ENCODE measurements at places on chromosomes 13 and 19.

DNA sequence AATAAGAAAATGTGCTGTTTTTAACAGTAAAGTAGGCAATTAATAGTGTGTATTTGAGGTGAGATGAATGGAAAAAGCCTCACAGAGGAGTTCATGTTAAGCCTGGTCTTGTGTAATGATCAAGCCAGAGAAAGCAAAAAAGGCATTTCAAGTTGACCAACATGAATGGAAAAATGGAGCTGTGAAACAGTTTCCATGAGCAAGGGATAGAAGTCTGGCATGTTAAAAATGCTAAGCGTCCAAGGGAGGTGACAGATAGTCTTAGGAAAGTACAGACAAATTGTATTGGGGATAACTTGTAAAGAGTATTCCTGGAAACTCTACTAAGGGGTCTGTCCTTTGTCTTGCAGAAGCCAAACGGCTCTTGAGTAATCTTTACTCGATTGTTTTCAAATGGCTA lies 506.8 kb upstream of the ATXN8OS start:
- no peak for DNase-seq

GRCh38 chr13:48437371-48437770 lies 24.5 kb upstream of the LPAR6 start:
- DNase-seq: peak; percentile 60

- no peak for DNase-seq
Measured at GRCh38 chr13:98823442-98823841, 71.0 kb upstream of the SLC15A1 start.

DNA sequence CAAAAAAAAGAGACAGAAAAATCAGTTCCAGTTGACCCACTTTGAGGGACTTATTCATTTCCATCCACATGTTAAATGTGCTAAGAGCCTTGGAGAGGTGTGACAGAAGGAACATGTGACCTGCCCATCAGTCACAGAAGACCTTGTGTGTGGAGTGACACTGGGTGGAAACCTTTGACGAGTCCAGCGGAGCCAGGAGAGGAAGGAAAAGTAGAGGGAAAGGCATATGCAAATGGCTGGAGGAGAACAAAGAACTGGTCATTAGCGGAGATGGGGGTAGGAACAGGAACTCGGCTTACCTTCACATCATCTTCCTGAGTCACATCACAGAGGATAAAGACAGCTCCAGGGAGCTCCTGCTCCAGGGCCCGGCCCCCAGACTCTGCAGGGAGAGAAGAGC lies 2.3 kb downstream of the HSD17B14 start:
- no peak for DNase-seq

DNA sequence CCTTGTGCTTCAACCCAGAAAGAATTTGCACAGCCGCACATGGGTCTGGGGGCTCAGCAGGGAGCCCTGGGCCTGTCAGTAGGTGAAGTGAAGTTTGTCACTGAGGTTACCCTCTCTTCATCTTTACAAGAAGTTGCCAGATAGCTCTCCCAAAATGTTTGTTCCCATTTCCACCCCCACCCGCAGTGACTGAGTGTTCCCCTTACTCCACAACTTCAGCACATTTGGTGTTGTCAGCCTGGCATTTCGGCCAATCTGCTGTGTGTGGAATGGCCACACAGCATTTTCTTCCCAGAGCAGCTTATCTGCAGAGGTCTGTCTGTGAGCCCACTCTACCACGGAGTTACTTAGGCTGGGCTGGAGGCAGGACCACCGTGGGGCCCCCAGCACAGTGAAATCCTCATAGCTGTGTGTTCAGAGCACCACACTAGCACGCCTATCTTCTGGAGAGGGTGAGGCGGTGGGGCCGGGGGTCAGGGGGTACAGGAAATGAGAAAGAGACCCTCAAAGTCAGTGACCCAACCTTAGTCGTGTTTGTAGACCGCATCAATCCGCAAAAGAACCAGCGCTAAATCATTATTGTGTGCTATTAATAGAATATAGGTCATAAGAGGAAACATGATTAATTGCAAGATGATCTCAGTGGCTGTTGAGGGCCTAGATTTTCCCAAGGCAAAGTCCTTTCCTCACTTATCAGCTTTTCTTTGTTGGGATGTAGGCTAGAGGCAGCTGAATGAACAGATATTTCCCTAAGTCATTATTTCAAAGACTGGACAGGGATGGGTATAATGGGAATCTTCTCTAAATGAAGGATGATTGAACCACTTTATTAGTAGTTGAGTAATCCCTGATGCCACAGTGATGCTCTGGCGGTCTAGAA lies 116.0 kb downstream of the SIPA1L3 start:
- DNase-seq: no peak

DNA sequence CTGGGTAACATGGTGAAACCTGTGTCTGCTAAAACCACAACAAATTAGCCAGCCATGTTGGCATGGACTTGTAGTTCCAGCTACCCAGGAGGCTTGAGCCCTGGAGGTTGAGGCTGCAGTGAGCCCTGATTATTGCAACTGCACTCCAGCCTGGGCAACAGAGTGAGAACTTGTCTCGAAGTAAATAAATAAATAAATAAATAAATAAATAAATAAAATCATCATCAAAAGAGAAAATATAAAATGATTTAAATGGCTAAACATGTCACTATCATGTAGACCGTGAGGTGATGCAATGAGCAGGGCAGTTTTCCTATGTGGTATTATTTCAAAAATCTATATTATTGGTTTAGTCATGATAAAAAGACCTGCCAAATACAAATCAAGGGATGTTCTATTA lies 2074.3 kb downstream of the PCDH9 start:
- DNase-seq: no peak

DNA sequence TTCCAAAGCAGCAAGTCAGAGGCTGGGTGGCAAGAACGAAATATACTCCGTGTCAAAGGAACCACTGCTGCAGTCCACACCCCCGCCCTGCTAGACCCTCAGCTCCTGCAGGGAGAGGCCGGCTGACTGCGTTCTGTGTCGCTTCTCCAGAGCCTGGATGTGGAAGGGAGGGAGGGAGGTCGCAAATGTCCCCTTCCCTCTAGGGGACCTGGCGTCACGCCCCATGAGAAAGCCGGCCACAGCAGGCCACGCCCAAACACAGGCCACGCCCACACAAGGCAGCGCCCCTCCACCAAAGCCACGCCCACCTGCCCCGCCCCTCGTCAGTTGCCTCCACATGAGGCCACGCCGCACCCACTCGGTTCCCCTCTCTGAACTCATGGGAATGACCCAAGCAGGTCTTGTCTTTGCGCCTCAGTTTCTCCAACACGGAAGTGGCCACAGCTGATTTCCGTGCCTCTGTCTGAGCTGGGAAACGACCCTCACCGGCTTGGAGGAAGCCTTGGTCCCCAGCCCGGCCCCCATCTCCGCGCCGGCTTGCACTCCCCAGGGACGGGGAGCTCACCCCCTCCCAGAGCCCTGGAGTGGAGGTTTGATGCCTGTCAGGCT lies 38.4 kb upstream of the TCF3 start:
- no peak for DNase-seq

DNA sequence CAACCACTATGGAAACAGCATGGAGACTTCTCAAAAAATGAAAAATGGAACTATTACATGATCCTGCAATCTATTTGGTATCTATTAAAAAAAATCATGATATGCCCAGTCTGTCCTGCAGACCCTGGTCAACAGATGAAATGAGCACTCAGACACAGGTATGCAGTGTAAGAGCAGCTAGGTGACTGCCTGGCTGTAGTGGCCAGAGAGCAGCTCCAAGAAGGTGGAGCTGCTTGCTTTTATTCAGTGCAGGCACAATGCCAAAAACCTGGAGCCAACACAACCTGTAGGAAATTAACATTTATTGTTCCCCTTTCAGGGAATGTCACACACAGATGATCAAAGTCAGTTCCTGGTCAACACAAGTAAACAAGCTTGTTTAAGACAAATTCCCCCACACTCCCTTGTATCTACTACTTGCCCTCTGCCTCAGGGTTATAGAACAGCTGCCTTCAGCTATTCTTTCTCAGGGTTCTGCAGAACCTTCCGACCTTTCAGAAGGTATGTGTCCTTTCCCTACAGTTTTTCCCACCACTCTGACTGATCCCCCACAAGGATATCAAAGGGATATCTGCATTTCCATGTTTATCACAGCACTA lies 933.7 kb upstream of the SLITRK5 start:
- DNase-seq: no peak

GRCh38 chr13:73696271-73696670 lies 437.9 kb downstream of the KLF12 start:
- DNase-seq: no peak

DNA sequence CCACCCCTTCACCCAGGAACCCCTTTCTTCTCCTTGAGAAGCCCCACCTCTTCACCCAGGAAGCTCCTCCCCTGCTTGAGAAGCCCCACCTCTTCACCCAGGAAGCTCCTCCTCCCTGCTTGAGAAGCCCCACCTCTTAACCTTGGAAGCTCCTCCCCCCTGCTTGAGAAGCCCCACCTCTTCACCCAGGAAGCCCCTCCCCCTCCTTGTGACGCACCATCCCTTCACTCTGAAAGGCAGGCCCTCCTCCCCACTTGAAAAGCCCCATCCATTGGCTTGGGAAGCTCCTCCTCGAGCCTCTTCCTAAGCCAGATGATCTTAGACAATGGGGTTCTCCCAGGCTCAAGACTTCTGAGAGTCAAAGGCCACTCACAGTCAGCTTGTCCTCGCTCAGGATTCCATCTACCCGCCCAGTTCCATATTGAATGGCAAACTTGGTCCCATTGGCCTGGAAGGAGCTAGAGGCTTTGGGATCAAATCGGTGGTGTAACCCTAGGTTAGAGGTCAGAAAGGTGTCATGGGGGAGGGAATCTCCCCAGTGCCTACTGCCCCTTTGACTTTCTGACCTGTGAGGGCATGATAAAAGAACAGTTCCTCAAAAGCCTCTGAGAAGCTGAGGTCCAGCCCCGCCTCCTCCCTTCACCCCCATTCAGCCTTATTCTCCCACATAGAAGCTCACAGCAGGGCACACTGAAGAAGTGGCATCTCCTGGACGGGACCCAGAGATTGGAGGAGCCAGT lies 4.0 kb downstream of the NAPSA start:
- no peak for DNase-seq

- peak; percentile 63 for DNase-seq
Measured at GRCh38 chr13:66803808-66804456, 426.2 kb downstream of the PCDH9 start.

DNA sequence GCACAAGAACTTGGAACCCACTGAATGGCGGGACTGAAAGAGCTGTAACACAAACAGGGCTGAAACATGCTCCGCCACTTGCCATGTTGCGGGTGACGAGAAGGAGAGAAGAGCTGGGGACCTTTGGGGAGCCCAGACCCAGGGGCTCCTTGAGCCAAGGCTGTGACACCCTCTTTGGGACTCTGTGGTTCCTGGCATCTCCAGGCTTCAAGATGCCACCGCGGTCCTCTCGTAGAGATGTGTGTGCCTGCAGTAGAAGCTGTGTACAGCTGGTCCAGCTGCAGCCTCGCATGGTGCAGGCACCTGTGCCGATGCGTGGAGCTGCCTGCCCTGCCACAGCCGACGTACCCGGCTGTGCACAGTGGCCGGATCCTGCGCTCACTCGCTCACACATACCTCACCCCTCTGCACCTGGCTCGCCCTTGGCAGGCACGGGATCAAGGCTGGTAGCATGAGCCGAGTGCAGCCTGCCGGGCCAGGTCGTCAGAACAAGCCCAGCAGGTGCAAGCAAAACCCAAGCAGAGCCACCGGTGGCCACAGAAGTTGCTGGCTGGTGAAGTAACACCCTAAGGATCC lies 1385.8 kb downstream of the PCDH9 start:
- DNase-seq: no peak

GRCh38 chr13:47146136-47146535 lies 249.3 kb upstream of the HTR2A start:
- DNase-seq: no peak

GRCh38 chr19:18940769-18941627 lies at the start of gene HOMER3:
Gene HOMER3 (minus strand): TSS chr19:18941217. CDS start chr19:18938982, 2,235 bp downstream.
- peak; percentile 51 for DNase-seq

GRCh38 chr13:73714522-73714921 lies 419.7 kb downstream of the KLF12 start:
- DNase-seq: no peak

- no peak for DNase-seq
Measured at GRCh38 chr19:1665565-1666047, 13.2 kb upstream of the TCF3 start.

- DNase-seq: no peak
Measured at GRCh38 chr19:45793178-45793564, 526 bp upstream of the DMWD start.

- peak; percentile 49 for DNase-seq
Measured at GRCh38 chr13:27622102-27622820, 569 bp downstream of the POLR1D start.

DNA sequence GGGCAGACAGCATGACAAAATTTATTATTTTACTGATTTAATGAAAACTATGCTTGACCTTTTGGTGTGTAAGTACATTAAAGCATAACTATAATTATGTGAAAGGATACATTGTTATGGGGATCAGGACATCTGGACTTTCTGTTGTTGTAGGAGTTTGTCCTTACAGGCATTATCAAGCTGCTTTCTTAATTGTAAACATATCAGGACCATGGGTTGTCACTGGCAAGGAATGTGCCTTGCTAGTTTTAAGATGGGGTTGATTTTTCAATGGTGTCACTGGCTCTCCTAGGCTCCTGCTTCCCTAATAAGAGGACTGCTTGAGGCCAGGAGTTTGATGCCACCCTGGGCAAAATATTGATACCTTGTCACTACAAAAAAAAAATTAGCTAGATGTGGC lies 32.6 kb downstream of the KBTBD6 start:
- DNase-seq: no peak

- no peak for DNase-seq
Measured at GRCh38 chr13:65783383-65783782, 1446.8 kb downstream of the PCDH9 start.
